Stimulated activated CD8-positive, alpha-beta memory T cell treated with anti-CD3 and anti-CD28 coated beads, Interleukin-4, amount 100 ng/mL, for 1 hour (primary cell): ENCODE measurements at places on chromosomes 16 and 17.

DNA sequence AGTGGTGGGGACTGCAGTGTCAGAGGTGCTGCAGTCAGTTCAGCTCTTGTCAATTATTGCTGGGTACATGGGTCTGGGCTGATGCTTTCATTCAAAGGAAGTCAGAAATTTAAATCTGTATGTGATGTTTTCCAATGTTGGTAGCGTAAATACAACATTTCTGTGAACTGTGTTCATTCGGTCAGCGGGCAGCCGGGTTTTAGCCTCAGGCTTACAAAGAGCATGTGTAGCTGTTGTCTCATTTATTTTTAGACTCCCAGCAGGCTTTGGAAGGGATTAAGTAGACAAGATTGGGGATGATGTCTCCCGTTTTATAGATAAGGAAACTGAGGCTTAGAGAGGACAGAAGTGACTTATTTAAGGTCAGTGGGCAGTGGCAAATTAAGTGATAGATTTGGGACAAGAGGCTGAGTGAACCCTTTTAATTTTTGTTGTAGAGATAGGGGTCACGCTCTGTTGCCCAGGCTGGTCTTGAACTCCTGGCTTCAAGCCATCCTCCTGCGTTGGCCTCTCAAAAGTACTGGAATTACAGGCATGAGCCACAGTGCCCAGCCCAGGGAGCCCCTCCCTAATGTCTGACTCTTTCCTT lies 8.1 kb downstream of the AQP8 start:
- DNase-seq = no peak

DNA sequence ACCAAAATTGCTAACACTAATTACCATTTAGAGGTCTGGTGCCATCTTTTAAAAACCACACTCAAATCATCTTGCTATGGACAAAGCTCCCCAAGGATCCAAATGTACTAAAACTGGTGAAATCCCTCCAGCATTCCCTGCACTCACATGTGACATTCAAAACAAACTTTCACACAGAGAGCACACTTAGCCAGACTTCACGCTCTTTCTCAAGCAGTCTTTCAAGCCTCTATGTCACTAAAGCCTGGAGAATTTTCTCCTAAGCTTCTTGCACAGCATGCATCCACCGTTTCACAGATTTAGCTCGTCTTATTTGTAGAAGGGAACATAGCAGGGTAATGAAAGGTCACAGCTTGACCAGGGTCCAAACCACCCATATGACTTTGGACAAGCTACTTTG lies 19.3 kb downstream of the CMTM3 start:
- no peak for DNase-seq

DNA sequence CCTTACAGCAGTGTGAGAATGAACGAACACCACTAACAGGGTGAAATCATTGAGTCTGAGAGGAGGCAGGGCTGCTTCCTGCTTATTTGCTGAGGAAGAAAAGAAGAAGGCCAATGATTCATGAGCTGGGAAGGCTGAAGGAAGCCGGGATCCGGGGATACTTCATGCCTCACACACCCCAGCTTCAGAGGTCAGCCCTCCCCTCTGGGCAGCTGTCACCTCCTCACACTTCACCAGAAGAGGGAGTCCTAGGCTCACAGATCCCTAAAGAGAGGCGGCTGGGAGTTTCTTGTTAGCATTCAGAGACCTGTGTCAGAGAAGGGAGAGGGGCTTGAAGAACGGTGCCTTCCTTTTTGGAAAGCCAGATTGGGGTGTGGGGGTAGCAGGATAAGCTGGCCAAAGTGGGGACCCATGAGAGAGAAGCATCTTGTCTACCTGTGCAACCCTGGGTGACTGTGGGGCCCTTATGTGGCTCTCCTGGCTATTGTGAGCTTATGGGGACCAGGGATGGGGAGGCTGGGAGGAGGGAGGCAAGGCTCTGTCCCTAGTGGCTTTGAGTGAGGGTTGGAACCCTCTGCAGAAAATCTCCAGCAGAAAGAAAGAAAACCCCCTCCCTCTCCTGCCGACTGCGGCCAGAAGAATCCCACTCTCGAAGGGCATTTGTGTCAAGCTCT lies 94.6 kb downstream of the RGS9 start:
- DNase-seq = no peak

DNA sequence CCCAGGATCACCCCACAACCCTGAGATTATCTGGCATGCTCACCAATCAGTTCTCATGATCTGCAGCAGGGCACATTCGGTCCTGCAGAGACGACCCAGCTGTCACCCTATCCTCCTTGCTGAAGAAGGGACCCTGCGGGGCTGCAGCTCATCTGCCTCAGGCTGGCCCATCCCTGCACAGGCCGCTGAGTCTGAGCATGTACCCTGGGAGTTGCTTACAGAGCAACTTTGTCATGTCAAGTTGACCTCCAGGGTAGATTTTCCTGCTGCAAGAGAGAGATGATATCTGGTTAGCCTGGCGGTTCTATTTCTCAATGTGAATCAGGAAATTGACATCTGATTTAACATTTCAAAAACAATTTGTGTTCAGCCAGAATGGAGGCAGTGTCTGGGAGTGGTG lies 36.0 kb upstream of the ADCY9 start:
- no peak for DNase-seq

DNA sequence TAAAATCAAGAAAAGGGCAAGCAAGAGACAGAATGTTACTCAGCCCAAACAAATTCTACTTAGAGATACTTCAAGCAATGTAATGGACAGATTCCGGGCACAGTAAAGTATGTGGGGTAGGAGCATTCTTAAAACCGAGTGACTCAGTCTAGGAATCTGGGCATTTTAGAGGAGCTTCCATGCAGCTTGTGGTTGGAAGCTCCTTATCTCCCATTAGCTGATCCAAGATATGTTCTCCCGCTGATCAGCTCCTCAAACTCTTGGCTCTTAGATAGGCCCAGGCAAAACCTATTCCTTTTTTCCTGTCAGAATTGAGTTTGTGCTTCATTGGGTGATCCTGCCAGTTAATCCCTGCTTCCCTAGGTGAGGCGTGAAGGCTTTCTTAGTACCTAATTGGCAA lies 303.3 kb downstream of the CEP112 start:
- no peak for DNase-seq
